Stimulated activated CD8-positive, alpha-beta memory T cell treated with anti-CD3 and anti-CD28 coated beads, Interleukin-12 subunit alpha, Interleukin-12 subunit beta, amount 100 ng/mL, for 1 hour (primary cell): ENCODE measurements at places on chromosomes 6 and 20.

- DNase-seq, result no peak
Observed at GRCh38 chr6:137570393-137570792, 76.2 kb upstream of the OLIG3 start.

DNA sequence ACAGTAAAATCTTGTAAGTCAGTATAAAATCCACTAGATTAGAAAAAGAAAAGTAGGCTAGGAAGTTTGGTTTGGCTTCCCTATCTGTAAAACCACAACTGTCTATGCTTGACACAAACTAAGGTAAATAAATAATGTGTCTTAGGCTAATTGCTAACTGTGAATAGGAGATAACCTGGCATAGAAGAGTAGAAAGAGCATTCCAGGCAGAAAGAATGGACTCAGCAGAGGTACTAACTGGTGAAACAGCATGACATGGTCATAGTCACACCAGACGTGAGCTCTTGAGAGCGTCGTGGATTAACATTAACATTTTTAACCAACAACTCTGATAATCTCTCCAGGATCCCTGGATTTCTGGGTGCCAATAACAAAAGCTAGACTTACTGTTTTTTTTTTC is 8.7 kb upstream of the WTAP start:
- no peak for DNase-seq

GRCh38 chr20:9163251-9163650 is 94.4 kb downstream of the PLCB4 start:
- DNase-seq, result no peak

- no peak for DNase-seq
Observed at GRCh38 chr20:44609006-44609515, 26.7 kb downstream of the PKIG start.

- DNase-seq, result peak; percentile 51
Observed at GRCh38 chr6:125746731-125747588, 2.5 kb upstream of the HEY2 start.

- DNase-seq, result no peak
Observed at GRCh38 chr20:48406498-48406897, 421.3 kb downstream of the PREX1 start.

- DNase-seq, result no peak
Observed at GRCh38 chr6:141866731-141867497, 265.8 kb upstream of the GJE1 start.

DNA sequence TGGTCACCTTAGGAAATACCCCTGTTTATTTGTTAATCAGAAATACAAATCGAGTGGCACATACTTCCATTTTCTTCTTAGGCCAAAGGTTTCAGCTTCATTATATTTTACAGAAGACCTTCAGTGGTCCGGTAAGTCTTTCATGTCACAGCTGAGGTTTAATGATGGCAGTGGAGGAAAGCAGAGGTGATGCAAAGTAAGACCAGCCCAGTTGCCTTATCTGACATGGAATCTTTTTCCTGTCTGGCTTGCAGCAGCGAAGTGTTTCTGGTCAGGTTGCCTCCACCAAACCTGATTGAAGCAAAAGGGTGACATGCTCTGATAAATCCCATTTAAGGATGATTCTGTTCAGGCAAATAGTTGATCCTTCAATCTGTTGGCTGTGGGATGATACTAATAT is 100.0 kb downstream of the PRDM1 start:
- DNase-seq, result no peak

DNA sequence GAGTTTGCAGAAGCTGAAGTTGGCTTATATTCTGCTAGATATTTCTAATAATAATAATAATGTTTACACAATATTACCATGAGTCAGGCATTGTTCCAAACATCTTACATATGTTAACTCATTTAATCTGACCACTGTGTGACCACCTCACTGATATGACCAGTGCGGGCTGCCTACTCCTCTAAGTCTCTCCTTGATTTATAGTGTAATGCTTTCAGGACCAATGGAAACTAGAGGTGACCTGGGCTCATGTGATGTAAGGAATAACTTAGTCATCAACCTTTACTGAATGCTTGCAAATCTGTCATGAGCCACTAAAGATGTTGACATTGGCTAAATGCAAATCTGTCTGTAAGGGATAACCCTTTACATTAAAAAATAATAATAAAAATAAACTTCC is 51.1 kb upstream of the GPR6 start:
- DNase-seq, result no peak

DNA sequence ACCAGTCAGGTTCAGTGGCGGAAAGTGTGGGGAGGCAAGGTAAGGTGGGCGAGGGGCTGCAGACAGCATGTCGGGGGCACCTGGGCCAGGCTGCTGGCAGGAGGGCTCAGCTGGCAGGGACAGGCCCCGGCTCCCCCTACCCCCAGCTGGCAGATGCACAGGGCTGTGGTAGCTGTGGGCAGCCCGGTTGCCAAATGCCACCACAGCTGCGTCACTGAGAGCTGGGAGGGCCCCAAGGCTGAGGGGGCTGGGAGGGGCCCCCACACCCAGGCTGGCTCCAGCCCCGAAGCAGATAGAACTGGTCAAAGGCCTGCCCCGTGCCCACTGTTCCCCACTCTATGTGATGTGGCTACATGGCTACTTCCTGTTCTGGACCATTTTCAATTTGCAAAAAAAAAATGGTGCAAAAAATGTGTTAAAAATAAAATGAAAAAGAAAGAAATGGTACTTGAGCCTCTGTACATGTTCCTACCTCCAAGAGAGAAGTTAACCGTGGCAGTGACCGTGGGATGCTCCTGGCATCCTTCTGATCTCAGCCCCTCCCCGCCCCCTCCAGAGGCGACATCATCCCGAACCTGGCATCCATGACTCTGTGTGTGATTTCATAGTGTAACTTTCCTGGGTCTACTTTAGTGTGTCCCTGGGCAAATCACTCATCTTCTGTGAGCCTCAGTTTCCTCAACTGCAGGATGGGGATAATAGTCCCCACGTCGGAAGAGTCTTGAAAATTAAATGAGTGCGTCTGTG is 64.4 kb downstream of the UBE2V1 start:
- DNase-seq, result no peak

- no peak for DNase-seq
Observed at GRCh38 chr6:139390447-139390846, 16.0 kb upstream of the CITED2 start.

DNA sequence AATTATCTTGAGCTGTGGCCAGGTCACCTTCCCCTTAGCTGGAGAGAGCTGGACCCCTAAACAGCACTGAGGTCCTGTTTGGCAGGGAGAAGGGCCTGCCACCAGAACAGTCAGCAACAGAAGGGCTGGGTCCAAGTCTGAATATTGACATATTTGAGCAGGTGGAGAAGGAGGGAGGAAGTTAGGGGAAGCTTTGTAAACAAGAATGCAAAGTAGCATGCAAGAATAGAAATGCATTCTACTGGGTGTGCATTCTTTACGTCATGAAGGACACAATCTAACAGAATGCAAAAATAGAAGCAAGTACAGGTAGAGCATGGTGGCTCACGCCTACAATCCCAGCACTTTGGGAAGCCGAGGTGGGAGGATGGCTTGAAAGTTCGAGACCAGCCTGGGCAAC is 100.5 kb downstream of the QRSL1 start:
- DNase-seq, result no peak

GRCh38 chr6:35411066-35411465 is 41.1 kb upstream of the FANCE start:
- no peak for DNase-seq

GRCh38 chr6:52195886-52196285 is 9.7 kb downstream of the IL17A start:
- DNase-seq, result no peak

- DNase-seq, result no peak
Observed at GRCh38 chr6:148509119-148509799, 166.6 kb downstream of the SASH1 start.

DNA sequence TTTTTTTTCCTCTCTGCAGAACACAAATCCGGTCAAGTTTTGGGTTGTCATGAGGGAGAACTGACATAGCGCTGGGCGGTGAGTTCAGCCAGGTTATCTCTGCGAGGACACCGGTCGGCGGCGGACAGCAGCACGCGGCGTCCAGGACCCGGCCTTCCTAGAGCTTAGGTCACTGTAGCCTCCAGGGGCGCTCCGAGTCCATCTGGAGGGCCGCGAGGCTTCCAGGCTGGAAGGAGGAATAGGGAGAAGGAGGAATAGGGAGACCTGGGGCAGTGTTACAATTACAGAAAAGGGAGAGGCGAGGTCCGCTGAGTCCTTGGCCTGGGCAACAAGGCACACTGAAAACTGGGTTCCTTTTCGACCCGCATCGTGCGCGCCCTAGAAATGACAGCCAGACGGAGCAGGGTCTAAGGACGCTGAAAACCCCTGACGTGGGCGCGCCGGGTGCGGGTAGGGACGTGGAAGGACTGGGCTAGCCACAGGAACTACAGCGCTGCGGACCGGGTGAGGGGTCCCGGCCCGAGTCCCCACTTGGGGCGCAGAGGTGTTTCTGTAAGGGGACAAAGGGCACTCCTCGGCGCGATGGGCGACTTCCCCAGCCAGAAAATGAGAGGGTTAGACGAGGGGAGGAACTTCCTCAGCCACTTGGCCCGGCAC is 536 bp upstream of the FNDC1 start:
- DNase-seq, result no peak

DNA sequence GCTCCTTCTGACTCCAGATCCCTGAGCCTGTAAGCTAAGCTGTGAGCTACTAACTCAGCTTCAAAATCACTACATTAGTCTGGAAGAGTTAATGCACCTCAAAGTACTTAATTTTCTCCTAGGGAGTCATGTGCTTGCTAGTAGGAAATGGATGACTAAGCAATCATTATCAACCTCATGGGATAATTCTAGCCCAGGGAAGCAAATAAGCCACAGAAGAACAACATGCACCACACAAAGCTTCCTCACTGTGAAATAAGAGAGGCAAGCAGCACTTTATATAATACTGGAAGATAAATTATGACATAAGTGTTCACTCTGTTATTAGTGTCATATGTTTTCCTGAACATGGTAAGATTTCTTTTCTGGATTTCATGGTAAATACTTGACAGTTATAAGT is 57.9 kb upstream of the RCAN2 start:
- no peak for DNase-seq

DNA sequence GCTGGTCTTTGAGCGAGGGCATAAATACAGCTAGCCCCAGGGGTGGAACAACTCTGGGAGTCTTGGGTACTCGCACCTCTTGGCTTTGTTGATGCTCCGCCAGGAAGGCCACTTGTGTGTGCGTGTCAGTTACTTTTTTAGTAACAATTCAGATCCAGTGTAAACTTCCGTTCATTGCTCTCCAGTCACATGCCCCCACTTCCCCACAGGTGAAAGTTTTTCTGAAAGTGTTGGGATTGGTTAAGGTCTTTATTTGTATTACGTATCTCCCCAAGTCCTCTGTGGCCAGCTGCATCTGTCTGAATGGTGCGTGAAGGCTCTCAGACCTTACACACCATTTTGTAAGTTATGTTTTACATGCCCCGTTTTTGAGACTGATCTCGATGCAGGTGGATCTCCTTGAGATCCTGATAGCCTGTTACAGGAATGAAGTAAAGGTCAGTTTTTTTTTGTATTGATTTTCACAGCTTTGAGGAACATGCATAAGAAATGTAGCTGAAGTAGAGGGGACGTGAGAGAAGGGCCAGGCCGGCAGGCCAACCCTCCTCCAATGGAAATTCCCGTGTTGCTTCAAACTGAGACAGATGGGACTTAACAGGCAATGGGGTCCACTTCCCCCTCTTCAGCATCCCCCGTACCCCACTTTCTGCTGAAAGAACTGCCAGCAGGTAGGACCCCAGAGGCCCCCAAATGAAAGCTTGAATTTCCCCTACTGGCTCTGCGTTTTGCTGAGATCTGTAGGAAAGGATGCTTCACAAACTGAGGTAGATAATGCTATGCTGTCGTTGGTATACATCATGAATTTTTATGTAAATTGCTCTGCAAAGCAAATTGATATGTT is 19.2 kb downstream of the IRF4 start:
- no peak for DNase-seq

DNA sequence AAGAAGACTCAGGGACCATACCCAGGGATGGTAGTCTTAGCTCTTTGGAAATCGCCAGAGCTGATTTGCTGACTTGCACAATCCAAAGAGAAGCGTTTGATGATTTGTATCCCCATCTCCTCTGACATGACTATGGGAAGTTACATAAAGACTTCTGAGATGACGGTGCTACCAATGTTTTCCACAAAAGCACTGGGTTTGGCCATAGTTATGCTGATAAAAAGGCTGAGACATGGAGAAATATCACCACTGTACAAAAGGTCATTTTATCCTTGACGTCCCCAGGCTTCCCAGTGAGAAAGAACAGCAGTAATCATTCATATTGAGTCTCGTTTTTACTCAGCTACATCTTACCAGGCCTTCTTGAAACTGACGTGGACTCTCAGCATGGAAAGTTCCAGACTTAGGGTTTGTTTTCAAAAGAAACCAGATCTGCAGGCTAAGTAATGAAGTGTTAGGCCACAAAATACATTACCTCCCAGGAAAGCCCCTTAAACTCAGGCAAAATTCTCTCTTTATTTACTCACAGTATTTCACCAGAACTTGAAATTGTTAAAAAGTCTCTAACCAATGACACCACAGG is 370.3 kb upstream of the JARID2 start:
- DNase-seq, result no peak

- no peak for DNase-seq
Observed at GRCh38 chr6:5036269-5036668, 32.4 kb upstream of the RPP40 start.

DNA sequence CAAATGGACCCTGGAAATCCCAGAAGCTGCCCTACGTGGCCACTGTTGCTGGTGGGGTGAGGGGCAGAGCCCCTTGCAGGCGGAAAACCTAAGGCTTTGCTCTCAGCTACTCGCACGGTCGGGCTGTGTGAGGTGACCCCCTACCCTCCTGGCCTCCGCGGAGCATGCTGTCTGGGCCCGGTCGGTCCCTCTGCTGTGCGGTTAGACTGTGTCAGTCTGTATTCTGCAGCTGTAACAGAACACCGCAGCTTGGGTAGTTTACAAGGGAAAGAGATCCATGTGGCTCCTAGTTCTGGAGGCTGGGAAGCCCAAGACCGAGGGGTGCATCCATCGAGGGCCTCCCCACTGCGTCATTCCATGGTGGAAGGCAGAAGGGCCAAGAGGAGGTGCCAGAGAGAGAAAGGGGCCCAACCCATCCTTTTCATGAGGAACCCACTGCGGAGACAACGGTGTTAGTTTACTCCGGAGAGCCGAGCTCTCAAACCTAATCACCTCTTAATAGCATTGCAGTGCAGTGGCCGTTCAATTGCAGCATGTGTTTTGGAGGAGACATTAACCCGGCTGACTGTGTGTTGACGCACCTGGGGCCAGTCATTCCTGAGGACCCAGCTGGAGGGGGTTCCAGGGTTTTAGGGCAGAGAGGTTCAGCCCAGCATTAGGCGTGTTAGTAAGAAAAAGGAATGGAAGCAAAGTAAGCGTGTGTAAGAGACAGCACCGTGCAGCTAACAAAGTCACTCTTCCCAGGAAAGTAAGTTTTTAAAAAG is 18.3 kb downstream of the COL9A3 start:
- no peak for DNase-seq
